ENCODE measurements at places on chromosomes 11 and 22. TPM values are rescaled to one million over a fixed set of nuclear protein-coding genes. Genes with fewer than 3 reads are reported as not detected.

OR52N4 gene
- not detected for total RNA-seq

CTSF gene
- 39.7 TPM for total RNA-seq

DNA sequence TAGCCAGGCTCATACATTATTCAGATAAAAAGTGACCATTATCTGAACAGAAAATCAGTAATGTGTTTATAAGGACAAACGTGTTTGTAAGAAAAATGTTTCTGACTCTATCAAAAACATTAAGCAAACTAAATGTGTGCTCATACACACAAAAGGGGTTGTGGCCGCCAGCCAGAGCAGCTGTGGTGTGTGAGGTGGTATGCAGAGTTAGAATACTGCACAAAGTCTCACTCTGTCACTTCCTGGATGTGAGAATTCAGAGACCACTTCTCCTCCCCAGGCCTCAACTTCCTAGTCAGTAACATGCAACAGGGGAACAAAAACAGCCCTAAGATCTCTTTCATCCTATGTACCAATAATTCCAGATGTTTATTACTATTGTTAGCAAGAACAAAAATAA lies 9.4 kb downstream of the OR5B21 start:
- H3K4me1 ChIP-seq = no peaks in the 10 kb centered on the region
- H3K4me3 ChIP-seq = no peak overlapping the region
- no peaks in the 10 kb centered on the region for H3K27me3 ChIP-seq
- DNase-seq = no peak
- no peaks in the 10 kb centered on the region for H3K36me3 ChIP-seq
- no peak overlapping the region for H3K27ac ChIP-seq

GRCh38 chr11:69130654-69131053 lies 25.1 kb upstream of the SMIM38 start:
- H3K4me1 ChIP-seq = peaks cover 32% of the 10 kb centered on the region
- no peaks in the 10 kb centered on the region for H3K36me3 ChIP-seq
- no peak overlapping the region for H3K4me3 ChIP-seq
- no peak for DNase-seq
- H3K27me3 ChIP-seq = no peaks in the 10 kb centered on the region
- H3K27ac ChIP-seq = no peak overlapping the region

SLC17A6 gene
- total RNA-seq = not detected

Data from stomach (tissue), 19 donors.